ENCODE measurements at places on chromosomes 5 and 9.

DNA sequence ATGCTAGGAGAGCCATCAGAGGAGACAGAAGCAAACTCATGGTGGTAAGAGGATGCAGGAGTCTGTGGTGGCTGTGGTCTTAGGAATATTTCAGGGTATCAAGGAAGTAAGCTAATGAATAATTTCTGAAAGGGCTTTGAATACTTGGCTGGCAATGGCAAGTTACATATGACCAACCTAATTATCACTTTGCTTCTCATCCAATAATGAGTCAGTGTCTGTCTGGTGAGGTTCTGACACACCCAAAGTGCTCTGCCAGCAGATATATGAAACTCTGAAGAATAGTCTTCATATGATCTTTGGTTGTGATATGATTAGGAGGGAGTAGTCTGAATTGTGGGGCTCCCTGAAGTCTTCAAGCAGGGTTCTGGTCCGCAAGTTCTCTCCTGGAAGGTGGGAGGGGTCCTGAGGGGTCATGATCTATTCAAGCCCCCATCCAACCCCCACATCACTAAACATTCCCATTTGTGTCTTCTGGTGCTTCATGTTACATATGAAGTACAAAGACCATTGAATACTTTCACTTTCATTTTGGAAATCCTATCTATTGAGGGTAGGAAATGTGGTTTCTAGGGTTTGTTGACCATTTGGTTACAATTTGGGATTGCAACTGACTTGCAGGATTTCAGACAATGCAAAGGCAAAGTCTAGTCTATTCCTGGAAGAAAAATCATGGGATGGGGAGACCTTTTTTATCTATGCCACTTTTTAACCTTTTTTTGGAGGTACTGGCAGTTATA lies 199.9 kb upstream of the CDKN2B start:
- DNase-seq = no peak

GRCh38 chr9:106761493-106761892 lies 101.5 kb upstream of the ZNF462 start:
- DNase-seq = no peak

- DNase-seq = no peak
These were observed 84.1 kb upstream of the DMRT1 start for GRCh38 chr9:757246-757881.

GRCh38 chr9:114413861-114414301 lies 26.1 kb upstream of the AKNA start:
- no peak for DNase-seq

DNA sequence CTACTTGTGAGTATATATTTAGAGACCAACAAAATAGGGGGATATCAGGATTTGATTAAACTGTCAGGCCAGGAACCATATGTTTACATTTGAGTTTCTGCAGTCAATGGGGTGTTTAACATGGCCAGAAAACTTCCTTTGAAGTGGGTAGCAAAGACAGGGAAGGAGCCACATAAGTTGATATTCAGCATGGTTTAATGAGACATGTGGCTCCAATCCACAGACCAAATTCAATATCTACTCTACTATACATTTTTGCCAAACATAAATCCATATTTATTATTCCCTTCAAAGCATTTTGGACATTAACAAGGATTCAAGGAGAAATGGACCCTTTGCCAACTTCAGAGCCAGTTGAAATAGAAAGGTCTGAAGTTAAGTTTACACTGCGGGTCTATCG lies 99.8 kb downstream of the TAF11L14 start:
- no peak for DNase-seq

GRCh38 chr5:178361657-178362445 lies 129.2 kb upstream of the PHYKPL start:
- DNase-seq = no peak

GRCh38 chr5:73672132-73672531 lies 46.1 kb downstream of the ARHGEF28 start:
- DNase-seq = no peak

DNA sequence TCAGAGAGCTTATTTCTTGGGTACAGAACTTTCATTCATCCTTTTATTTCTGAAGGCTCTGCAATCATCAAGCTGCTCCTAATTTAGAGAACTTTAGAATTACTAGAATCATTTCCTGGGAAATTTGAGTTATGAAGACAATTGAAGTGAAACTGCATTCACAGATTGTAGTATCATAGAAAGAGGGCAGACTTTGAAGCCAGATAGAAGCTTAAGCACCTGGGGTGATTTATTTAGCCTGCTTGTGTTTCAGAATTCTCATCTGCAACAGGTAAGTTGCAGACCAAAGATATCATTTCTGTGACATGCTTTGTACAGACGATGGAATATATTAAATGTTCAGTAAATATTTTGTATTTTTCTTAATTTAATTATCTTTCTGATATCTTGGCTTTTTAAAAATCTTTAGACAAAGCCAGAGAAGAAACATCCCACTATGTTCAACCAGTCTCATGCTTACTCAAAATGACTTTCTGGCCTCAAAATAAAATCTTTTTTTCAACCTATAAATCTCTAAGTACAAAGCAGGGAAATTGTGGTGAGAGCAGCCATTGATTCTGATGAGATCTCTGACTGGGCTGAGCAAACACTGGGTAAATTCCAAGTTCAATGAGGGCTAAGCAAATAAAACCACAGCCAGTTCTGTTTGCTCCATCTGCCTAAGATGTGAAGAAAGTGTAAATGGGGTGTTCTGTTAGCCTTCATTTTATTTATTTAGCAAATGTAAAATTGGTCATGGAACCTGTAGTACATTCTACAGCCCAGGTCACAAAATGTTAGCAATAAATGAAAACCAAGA lies 264.7 kb upstream of the CCNG1 start:
- no peak for DNase-seq

DNA sequence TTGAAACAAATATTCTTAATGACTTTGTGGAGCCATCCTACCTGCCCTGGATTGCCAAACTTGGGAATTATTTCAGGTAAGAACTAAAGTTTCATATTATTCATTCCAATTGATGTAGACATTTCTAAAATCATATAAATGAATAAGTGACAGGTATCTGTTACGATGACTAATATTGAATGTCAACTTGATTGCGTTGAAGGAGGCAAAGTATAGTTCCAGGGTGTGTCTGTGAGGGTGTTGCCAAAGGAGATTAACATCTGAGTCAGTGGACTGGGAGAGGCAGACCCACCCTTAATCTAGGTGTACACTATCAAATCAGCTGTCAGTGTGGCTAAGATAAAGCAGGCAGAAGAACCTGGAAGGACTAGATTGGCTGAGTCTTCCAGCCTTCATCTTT lies 1688.4 kb upstream of the CDH9 start:
- DNase-seq = no peak

DNA sequence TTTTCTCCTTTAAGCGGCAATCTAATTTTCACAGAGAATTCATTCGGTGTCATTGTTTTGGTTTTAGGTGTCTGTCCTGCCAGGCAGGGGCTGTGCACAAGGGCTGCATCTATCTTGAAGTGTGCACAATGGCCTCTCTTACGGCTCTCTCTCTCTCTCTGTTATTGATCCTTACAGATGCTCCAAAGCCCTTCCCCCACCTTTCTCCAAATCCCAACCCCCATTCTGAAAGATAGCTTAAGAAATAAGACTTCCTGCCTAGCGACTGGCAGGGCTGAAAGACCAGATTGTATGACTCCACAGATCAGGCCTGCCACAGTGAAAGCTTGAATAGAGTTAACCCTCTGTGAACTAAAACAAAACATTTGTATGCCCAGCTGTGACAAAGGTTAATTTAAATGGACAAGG lies 86.5 kb upstream of the NR5A1 start:
- no peak for DNase-seq

GRCh38 chr9:131951155-131951554 lies 128.5 kb downstream of the MED27 start:
- DNase-seq = no peak

GRCh38 chr5:8383616-8384015 lies 514.7 kb downstream of the MTRR start:
- DNase-seq = no peak

DNA sequence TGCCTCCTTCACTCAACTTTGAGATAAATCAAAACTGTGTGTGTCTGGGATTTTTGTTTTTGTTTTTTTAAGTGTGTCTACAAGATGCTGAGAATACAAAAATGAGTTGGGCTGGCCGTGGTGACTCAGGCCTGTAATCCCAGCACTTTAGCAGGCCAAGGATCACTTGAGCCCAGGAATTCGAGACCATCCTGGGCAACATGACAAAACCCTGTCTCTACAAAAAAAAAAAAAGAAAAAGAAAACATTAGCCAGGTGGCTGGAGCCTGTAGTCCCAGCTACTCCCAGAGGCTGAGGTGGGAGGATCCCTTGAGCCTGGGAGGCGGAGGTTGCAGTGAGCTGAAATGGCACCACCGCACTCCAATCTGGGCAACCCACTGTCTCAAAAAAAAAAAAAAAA lies 21.0 kb downstream of the HNRNPK start:
- no peak for DNase-seq

DNA sequence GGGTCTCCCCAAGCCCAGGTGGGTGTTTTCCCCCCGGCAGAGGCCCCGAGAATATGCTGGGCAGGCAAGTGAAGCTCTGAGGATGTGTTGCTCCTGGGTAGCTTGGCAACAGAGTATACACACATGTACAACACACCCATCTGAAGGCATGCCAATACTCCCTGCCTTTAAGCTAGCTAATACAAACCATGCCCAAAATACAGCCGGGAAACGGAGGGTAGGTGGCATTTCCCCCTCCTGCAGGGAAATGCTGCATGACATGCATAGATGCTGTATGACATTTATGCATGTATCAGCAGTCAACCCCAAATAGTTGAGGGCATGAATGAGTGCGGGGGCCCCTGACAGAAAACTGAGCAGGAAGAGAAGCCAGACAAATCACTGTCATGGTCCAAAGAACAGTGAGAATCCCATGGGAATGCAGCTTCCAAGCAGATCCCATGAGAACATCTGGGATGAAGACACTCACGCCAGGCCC lies 614.1 kb downstream of the EBF1 start:
- DNase-seq = no peak

GRCh38 chr5:81245871-81246235 lies 12.7 kb downstream of the CKMT2 start:
- no peak for DNase-seq

GRCh38 chr5:180603076-180603594 lies 11.8 kb upstream of the SCGB3A1 start:
- no peak for DNase-seq

DNA sequence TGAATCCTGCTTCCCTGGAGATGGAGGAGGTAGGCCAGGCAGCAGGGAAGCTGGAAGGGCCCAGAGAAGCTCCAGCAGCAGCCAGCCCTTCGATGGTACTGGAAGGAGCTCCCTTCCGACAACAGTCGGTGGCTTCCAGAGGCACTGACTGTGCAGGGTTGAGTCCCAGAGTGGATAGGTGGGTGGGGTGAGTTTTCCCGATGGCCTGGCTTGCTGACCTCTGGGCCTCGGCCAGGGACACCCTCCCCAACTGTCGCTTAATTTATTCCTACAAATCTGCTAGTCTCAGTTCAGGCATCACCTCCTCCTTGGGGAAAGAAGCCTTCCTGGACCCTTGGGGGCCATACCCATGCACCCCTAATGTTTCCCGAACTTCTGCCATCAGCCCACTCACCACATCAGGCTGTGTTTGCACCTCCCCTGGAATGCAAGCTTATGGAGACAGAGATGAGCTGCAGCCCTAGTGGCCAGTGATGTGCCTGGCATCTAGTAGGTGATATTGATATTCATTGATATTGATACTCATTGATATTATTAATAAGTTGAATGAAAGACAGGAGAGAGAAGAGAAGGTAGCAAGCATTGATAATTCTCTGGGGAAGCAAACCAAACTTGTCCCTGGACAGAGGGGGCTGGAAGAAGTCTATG lies 104.6 kb upstream of the BOD1 start:
- DNase-seq = no peak

DNA sequence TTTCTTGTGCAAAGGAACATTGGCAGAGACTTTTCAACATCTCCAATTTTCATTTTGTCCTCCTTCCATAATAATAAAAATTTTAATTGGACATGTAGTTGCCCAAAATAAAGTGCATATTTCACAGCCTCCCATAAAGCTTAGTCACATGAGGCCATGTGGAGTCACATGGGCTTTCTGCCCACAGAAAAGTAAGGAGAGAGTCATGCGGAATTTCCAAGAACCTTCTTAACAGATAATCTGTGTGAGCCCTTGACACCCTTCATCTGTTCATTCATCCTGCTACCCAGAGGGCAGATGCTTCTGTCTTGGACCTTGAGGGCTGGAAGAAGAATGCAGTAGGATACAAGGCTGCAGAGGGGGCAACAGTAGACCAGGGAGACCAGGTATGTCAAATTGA lies 60.7 kb downstream of the APTX start:
- no peak for DNase-seq

GRCh38 chr9:111108946-111109345 lies 70.7 kb upstream of the LPAR1 start:
- DNase-seq = no peak

- no peak for DNase-seq
These were observed 98.4 kb downstream of the FGF1 start for GRCh38 chr5:142587354-142587965.

DNA sequence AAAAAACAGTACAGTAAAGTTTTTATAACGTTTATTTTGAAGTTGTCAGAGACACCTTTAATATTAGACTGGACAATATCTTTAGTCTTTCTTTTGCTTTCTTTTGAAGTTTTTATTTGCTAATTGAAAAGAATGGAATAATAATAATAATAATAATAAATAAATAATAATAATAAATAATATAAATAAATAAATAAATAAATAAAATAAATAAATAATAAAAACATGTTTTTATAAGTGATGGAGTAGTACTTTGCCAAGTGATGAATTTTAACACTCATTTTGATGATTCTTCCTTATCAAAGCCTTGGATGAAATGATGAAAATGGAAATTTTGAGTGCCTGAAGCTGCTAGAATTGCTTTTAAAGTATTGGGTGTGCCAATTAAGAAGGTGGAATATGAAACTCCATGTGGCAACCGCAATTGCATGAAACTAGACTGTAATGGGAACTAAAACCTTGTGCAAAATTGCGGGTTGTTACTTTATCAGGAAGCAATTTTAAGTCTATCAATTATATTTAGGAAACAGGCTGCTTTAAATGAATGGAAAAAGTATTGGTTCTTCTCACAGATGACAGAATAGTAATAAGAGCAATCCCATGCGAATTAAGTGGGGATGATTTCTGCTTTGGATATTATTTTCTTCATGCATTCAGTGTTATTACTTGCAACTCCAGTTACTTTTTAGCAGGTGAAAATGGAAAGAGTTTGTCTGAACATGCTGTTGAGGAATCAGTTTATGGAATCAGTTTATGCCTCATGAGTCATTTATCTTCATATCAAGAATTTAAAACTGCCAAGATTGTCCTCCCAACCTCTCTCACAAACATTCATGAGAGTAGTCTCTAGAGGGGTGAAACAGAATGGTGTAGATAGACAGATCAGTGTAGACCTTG lies 4.6 kb downstream of the ANXA1 start:
- no peak for DNase-seq

DNA sequence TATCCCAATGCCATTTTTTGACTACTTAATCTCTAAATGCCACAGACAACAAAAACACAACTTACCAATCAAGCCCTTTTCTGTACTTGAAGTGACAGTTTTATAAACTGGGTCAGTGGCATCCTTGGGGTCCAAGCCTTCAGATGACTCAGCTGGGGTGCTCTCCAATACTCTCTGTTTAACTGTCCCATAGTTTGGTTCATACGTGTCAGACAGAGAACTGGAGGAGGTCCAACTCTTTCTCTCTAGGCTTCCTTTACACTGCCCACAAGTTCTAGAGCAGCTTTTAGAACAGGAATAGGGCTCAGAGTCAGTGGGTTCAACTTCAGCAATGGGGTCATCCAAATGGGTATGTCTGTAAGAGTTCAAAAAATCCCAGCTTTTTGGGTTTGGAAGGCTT lies 166.9 kb downstream of the CDC42SE2 start:
- DNase-seq = no peak

- DNase-seq = no peak
These were observed 910 bp upstream of the GARNL3 start for GRCh38 chr9:127263664-127264063.

- DNase-seq = no peak
These were observed 144.4 kb downstream of the ZNF462 start for GRCh38 chr9:107007402-107007801.
